Glomerular endothelial cell (primary cell): ENCODE measurements at places on chromosomes 4 and X. TPM values are rescaled to one million over a fixed set of nuclear protein-coding genes. Genes with fewer than 3 reads are reported as not detected.

- DNase-seq = no peak
These were observed 22.0 kb upstream of the STK26 start for GRCh38 chrX:132001127-132001526.

The SPANXA2 gene
- not detected in 2 replicates for total RNA-seq

DNA sequence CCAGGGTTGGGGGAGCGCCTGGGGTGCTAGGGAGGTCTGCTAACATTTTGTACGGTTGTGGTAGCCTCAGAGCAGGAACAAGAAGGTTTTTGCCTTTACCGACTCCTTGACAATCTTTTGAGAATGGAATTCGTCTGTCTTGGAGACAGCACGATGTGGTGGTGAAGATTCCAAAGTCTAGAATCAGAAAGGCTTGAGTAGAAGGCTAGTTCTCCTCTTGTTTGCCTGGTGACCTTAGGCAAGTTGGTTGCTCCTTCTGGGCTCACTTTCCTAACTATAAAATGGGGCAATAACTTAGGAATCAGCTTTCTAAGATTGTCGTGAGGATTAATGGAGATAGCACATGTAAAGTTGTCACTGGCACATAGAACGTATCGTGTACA lies 741 bp downstream of the FAM47E start:
- no peak for DNase-seq

The SHROOM4 gene
- total RNA-seq = 39.6 and 48.9 TPM in 2 replicates

- no peak for DNase-seq
These were observed 793 bp downstream of the ARSJ start for GRCh38 chr4:113978561-113979147.

- no peak for DNase-seq
These were observed 30.6 kb upstream of the GC start for GRCh38 chr4:71814433-71814832.

DNA sequence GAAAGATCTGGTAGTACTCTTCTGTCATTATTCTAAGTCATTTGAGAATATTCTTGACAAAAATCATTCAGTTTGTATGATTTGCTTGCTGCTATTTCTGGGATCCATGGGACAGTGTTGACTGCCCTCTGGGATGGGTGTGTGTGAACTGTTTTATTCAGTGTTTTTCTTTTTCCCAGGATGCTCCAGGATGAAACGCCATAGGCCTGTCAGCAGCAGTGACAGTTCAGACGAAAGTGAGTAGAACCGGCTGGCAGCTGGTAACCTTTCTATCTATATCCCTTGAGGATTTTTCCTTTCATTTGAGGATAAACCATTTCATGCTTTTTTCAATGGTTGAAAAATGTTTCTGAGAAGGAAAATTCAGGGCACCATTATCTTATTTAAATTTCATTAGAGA lies 72.5 kb downstream of the JADE3 start:
- DNase-seq = no peak

GRCh38 chr4:56656346-56656643 lies 24.8 kb downstream of the HOPX start:
- DNase-seq = no peak

GRCh38 chrX:103063191-103063845 lies 653 bp downstream of the BEX1 start:
- no peak for DNase-seq

GRCh38 chr4:4941751-4942150 lies 77.5 kb downstream of the CYTL1 start:
- no peak for DNase-seq

- DNase-seq = no peak
These were observed 86.9 kb downstream of the VCX3A start for GRCh38 chrX:6448003-6448402.

The FOXR2 gene
- not detected in 2 replicates for total RNA-seq

GRCh38 chr4:141133146-141133998 lies at the start of gene RNF150:
TSS of gene RNF150 (minus strand) at chr4:141133469.
- peak; percentile 39 for DNase-seq

The MND1 gene
- total RNA-seq = 0.82 and 6.2 TPM in 2 replicates

- no peak for DNase-seq
These were observed 208.2 kb downstream of the FAT4 start for GRCh38 chr4:125522992-125523391.

DNA sequence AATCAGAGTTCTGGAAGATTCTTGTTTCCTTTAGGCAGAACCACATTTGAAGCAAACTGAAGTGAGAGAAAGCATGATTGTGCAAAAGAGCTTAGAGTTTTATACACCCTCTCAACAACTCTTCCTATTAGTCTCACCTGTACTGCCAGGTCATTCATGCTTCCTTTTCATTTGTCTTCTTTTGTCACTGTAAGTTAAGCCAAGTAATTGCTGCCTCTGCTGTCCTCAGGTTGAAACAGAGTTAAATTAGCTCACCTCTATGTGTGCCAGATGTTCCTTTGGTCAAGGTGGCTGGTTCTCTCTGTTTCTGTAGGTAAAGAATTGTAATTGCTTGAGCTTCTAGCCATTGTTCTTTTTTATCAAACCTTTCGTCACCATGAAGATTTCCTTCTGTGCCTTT lies 41.1 kb upstream of the HPGD start:
- no peak for DNase-seq

DNA sequence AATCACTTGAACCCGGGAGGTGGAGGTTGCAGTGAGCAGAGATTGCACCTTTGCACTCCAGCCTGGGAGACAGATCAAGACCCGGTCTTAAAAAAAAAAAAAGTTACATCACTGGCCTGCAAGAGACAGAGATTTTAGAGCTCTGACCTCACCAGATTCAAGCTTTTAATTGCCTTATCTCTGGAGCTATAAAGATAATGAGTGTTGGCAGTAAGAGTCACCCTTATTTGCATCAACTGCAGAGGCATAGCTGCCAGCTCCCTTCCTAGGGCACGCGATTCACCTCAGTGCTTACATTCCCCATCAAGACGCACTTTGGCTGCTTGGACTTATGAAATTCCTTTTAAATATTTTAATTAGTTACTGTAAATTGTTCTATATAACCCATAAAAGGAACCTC lies 12.5 kb upstream of the SPATA4 start:
- no peak for DNase-seq

The FAM184B gene
- total RNA-seq = not detected in 2 replicates

DNA sequence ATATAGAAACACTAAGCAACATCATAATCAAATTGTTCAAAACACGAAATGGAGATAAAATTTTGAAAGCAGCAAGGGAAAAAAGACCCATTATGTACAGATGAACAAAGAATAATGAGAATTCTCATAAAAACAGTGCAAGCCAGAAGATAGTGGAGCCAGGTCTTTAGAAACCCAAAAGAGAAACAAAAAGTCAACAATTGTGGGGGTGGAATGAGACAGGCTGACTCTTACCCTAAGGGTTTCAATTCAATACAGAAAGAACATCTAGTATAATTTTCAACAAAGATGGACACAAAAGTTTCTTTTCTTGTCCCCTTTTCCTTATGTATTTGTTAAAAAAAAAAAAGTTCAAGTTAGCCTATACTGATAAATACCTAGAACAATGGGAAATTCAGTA lies 34.0 kb upstream of the MAGEB2 start:
- no peak for DNase-seq

The BTC gene
- total RNA-seq = 0.12 and 0.39 TPM in 2 replicates

The ADH1C gene
- total RNA-seq = not detected in 2 replicates

DNA sequence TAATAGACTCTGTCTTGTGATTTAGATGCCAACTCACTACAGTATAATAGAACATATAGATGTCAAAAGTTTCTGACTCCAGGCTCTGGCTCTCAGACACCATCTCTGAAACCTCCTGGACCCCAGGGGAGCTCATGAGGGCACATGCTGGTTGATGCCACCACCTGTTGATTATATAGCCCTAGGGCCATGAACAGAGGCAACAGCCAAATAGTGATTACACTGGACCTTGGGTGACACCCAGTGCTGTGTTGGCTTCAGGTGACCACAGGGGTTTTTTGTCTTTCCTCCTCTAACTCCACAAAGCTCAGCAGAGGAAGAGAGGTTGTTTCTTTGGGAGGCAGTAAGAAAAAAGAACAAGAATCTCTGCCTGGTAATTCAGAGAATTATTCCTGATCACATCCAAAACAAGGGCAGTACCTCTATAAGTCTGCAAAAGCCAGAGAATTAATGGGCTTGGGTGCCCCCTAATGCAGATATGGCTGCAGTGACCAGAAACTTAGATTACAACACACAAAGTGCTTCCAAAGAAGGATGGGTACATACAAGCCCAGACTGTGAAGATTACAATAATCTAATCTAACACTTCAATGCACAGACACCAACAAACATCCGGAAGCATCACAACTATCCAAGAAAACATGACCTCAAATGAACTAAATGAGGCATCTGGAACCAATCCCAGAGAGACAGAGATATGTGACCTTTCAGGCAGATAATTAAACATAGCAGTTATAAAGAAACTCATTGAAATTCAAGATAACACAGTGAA lies 1920.6 kb downstream of the ARAP2 start:
- no peak for DNase-seq

The REELD1 gene
- not detected in 2 replicates for total RNA-seq

- no peak for DNase-seq
These were observed 12.3 kb upstream of the ADH5 start for GRCh38 chr4:99100876-99101275.

DNA sequence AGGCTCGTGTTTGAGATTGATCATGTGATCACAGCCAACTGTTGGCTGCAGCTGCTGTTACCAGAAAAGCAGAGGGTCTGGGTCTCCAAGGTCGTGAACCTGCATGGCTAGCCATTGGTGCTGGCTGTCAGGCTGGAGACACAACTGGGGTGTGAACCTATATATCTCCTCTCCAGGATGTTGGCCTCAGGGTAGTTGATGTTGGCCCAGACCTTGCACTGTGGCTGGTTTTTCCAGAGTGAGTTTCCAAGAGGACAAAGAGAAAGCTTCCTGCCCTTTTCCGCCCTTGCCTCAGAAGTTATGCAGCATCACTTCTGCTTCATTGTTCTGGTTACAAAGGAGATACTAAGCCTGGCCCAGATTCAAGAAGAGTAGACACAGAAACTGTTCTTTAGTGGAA lies 607.8 kb upstream of the HS3ST1 start:
- no peak for DNase-seq

The TDO2 gene
- total RNA-seq = not detected in 2 replicates

The LUZP4 gene
- total RNA-seq = not detected in 2 replicates

The GC gene
- total RNA-seq = not detected in 2 replicates

DNA sequence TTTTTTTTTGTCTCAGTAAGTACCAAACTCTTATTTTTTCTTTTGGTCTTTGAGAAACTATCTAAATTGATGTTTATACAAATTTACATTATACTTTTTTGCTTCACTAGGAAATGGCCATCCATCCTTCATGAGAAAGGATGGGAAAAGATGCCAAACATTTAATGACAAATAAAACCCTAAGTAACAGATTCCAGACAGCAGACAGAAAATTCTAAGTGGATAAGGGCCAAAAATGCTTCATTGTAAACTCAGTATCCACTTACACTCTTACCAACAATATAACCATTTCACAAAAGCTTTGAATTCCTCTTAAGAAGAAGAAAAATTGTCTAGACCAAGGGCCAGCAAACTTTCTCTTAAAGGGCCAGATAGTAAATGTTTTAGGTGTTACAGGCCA lies 3.5 kb downstream of the GUCY1B1 start:
- no peak for DNase-seq

DNA sequence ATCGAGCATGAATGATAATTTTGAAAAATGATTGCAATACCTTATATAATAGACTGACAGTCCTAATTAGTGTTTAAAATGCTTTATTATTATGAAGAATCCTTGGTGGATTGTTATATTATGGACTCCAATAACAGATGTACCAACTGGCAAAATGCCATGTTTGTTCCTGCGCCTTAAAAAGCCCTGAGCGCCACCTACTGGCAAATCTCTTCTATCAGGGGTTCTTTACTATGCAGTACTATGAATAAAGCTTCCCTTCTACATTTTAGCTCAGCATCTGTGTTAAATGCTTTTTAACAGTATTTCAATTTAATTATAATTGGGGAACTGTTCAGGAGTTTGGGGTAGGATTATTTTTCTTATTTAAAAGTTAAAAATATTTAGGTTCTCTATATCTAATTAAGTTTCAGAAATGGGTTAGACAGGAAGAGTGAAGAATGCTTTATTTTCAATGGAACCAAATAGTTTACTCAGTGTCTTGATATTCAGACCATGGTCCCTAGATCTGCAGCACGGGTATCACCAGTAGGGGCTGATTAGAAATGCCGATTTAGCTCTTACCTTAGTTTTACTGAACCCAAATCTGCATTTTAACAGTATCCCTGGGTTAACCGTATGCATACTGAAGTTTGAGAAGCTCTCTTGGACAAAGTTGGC lies 20.0 kb downstream of the CFAP97 start:
- peak; percentile 91 for DNase-seq

- no peak for DNase-seq
These were observed 139.9 kb downstream of the FRYL start for GRCh38 chr4:48640225-48640624.

The SPANXN4 gene
- total RNA-seq = not detected in 2 replicates

DNA sequence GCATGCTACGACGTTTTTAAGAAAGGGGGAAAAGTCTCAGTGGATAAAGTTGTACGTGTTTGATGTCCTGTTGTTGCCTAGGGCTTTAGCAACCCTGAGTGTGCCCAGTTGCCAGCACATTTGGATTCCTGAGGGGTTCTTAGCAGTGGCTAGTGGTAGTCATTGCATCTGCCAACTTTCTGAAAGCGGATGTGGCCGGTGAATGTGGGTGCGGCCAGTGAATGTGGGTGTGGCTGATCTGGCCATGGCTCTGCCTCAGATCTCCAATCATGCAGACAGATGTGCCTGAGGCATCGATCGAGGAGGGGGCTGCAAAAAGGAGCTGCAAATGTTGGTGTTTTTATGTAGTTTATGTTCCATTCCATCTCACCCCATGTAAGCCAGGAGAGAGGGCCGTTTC lies 41.5 kb upstream of the FAT1 start:
- no peak for DNase-seq

GRCh38 chr4:48093991-48094416 lies 40.0 kb downstream of the TXK start:
- DNase-seq = peak; percentile 61

GRCh38 chr4:168707205-168707604 lies 210.4 kb downstream of the PALLD start:
- no peak for DNase-seq

- no peak for DNase-seq
These were observed 106.4 kb downstream of the DHX15 start for GRCh38 chr4:24477919-24478318.

GRCh38 chr4:14562901-14563300 lies 439.4 kb upstream of the CPEB2 start:
- no peak for DNase-seq

GRCh38 chrX:13938051-13938828 lies 91.5 kb downstream of the GEMIN8 start:
- DNase-seq = no peak

The EREG gene
- total RNA-seq = 3.9 and 4.0 TPM in 2 replicates

The MAML3 gene
- total RNA-seq = 14.2 and 18.7 TPM in 2 replicates
